NCI-H526 treated with DMSO at 0.1 percent for 48 hours (cell line): ENCODE measurements at places on chromosomes 2 and 18.

- DNase-seq: no peak
Observed at GRCh38 chr2:36572719-36573059, 25.3 kb downstream of the FEZ2 start.

GRCh38 chr2:42238644-42239288 is 69.6 kb downstream of the EML4 start:
- DNase-seq: no peak

DNA sequence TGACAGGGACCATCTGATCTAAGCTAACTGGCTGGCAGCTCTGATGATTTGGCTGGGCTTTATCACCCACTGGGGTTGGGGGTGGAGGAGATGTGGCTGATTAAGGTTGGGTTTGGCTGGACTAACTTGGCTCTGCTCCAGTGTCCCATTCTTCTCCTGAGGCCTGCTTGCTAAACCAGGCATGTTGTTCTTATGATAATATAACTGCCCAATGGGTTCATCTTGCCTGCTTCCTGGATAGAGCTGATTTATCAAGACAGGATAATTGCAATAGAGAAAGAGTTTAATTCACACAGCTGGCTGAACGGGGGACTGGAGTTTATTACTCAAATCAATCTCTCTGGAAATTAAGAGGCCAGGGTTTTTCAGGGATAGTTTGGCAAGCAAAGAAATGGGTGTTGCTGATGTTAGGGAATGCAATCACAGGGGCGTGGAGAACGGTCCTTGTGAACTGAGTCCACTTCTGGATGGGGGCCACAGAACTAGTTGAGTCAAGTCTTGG is 150.4 kb downstream of the PTH2R start:
- no peak for DNase-seq

- peak; percentile 25 for DNase-seq
Observed at GRCh38 chr2:58271826-58272225, 30.7 kb upstream of the FANCL start.

- DNase-seq: no peak
Observed at GRCh38 chr18:51522821-51523220, 325.3 kb upstream of the MEX3C start.

DNA sequence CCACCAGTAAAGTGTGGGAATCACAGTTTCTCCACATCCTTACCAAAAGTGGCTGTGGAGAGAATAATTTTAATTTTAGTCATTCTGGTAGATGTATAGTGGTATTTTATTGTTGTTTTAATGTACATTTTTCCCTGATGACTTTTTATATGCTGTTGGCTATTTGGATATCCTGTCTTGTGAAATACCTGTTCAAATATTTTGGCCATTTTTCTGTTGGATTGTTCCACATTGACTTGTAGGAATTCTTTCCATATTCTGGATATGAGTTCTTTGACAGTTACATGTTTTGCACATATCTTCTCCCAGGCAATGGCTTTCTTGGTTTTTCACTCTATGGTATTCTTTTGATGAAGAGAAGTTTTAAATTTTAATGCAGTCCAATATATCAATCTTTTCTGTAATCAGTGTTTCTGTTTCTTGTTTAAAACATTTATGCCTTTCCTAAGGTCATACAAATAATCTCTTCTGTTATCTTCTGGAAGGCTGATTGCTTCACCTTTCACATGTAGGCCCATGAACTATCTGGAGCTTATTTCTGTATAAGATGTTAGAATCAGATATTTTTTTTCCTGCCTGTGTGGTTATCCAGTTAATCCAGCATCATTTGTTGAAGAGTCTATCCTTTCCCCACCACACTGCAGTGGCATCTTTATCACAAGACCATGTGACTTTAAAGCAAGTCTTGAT is 19.0 kb downstream of the AFTPH start:
- no peak for DNase-seq

DNA sequence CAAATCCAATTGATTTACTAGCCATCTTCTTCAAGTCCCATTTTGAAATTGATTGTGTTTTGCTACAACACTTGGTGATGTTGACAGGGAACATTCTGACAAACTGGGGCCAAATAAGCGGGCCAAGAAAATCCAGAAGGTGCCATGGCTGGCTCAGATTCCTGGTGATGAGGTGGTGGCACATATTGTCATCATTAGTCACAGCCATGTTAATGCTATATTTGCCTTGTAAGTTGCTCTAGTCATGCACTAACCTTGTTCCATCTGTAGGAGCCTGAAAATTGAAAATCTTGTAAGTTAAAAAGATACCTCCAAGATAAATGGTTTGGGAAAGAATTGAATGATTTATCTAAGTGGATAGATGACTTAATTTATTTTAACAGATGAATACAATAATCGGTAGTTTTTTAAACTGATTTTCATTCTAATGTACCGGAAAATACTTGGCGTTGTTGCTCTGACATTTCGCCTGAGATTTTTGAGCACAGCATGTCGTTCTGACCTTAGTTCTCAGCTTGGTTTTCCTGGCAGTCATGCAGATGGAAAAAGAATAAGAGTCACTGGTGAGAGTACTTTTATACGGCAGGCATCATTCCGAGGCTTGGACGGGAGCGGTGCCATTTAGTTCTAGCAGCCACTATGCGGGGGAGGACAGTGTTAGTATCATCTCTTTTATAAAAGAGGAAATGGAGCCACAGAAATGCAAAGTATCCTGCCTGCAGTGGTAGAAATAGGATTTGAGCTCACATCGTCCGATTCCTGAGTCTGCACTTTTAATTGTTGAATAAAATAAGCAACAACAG is 133.9 kb downstream of the ZNF532 start:
- DNase-seq: no peak

DNA sequence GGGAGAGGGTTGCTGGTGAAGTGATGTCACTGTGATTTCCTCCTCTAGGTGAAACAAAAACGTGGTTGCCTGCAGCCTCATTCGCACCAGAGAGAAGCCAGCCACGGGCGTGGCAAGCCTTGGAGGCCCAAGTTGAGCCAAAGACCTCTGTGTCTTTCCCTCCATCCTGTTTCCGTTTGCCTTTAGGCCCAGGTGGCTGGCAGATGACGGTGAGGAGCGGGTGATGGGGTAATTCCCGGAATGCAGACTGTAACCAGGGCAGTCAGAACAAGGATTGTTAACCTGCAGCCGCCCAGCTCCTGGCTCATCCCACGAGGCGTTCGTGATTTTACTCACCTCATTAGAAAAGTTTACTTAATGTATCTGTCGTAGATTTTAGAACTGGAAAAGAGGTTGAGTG is 14.4 kb downstream of the CTIF start:
- DNase-seq: no peak

GRCh38 chr2:220046507-220046906 is 419.1 kb downstream of the SLC4A3 start:
- no peak for DNase-seq

GRCh38 chr2:231181860-231182512 is 16.4 kb upstream of the ARMC9 start:
- DNase-seq: no peak

GRCh38 chr2:23283-23682 is 23.0 kb downstream of the FAM110C start:
- no peak for DNase-seq

DNA sequence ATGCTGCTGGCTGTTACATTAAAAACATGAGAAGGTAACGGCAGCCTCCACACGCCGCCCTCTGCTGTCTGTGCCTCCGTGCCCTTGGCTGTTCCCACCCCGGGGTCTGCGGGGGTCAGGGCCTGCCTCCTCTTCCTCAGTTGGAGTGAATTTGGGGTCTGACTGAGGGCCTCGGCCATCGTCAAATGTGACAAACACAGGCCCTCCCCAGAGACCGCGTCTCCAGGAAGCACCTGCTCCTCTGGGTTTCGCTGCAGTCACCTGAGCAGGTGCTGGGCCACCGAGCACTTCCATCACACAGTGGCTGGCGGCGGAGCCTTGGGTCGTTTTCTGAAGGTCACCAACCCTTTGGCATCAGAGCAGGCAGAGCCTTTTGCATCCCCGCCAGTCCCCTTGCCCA is 70.9 kb downstream of the NFATC1 start:
- no peak for DNase-seq

DNA sequence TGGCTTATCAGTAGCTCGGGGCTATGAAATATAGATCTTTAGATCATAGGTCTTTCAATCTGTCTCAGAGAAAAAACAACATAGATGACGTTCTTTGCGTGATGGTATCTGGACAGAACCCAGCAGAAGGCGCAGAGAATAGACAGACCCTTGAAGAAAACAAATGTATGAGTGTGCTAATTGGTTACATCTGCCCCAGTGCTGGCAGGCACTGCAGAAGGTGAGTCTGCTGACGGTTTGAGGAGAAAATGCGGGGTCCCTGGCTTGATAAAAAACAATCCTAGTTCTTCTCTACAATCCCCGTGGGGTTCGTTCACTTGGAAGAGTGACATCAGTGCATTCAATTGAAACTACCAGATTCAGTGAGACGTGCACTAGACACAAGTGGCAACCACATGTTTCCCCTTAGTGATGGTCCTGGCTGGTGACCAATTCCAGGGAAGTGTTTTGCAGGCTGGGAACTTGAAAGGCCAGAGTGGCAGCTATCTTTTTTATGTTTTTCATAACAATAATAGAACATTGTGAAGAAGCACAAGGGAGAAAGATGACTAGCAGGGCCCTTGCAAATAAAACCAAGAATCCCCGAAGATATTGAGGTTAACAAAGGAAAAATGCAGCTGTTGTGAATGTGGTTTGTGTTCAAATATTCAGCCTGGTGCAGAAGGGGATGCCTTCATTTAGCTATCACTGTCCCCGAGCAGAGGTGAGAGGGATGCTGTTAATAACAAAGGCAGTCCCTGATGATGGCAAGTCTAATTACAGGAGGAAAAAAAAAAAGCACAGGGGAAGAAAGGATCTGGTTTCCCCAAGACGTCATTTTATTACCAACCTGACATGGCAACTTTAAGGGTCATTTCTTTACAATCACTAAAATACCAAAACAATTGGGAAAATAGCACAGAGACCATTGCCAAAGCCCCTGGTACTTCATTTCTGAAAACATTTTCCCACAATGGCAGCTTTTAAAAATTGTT is 337.6 kb upstream of the FIGN start:
- DNase-seq: no peak

DNA sequence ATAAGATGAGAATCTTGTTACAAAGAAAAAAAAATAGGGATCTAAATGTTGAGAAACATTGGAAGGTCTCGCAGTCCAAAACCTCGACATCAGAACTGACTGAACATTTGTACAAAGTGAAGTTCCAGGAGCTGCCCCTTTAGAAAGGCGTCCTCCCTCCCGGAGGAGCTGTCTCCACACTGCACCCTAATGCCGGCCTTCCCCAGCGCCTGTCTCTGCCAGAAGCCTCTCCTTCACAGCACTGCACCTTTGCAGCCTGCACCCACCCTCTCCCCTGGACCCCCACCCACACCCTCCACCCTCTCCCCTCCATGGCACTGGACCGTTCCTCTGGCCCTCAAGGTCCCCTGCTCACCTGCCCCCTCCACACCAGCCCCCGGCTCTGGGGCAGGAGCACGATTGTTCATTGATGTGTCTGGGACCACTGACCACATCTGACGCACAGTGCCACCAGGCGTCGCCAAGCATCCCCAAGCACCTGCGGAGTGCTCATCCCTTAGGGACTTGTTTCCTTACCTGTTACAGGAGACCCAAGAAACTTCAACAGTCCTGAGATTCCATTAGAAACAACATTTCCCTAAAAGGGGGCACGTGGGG is 90.3 kb upstream of the SNTG2 start:
- peak; percentile 39 for DNase-seq

- DNase-seq: no peak
Observed at GRCh38 chr2:38214209-38214717, 138.3 kb upstream of the CYP1B1 start.

DNA sequence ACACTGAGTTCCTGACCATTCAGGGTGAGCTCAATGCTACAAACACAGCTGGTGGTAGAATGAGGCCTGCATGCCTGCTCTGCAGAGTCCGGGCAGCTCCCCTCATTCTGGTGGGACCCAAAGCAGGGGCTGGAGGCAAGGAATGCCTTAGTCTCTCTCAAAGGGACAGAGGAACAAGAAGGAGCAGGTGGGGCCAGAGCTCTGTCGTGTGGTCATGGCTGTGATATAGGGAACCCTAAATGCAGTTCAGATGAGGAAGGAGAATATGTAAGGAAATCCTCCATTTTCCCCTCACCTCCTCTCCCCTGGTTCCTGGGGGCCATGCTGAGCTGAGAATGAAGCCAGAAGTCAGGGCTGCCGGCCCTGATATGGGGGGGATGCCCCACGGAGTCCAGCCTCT is 334.3 kb downstream of the CYP26B1 start:
- DNase-seq: no peak

DNA sequence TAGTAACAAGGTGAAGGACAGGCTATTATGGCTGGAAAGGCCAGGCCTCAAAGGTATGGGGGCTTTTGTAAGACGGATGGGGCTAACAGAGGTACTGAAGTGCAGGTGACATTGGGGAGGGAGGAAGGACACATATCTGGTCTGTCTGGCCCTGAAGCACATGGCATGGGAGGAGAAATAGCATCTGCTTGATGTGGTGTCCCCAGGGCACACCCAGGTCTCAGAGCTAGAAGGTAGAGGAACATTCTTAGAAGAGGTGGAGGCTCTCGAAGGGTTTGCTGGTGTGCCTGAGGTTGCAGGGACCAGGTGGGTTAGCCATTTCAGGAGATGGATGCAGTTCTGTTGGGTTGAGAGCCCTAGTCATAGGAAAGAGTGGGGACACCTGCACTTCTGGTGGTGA is 9.5 kb downstream of the RALB start:
- no peak for DNase-seq

DNA sequence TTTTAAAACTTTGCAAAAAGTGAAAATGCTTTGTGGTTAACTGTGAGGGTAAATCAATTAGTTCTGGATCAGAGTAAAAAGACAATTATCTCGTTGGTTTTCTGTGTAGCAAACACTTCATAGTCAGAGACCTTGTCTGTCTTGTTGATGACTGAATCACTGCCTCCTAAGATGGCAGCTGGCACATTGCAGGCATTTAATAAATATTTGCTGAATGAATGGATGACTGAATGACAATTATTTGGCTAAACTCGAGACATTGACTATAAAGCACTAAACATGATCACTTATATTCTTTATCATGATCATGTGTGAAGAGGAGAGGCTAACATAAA is 96.2 kb downstream of the MAIP1 start:
- DNase-seq: no peak

DNA sequence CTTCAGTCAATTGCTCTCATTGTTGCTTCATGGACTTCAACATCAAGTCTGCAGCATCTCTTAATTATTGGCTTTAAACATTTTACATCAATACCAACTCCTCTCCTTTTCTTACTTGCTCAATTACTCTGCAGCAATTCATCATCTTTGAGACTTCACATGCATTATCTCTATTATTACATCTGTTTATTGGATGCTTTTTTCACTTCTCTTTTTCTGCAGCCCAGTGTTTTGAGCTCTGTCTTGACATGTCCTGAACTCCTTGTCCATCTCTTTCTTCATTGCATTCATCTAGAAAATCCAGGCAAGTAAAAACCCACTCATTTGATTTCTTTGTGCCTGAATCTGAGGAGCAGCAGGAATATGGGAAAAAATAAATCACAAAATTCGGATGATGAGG is 647.9 kb downstream of the PLCL1 start:
- DNase-seq: no peak

DNA sequence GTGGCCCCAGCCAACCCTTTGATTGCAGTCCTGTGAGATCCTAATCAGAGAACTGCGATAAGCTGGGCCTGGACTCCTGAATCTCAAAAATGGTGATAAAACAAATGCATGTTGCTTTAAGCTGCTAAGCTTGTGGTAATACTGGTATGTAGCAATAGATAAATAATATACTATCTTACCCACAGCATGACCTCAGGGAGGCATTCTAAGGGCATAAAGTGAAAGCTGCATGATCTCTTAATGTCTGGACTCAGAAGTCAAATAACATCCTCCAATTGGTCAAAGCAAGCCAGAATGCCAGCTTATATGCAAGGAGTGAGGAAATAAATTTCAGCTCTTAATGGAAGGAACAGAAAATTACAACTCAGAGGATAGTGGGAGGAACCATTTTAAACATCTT is 246.1 kb downstream of the FSIP2 start:
- DNase-seq: no peak
